ENCODE measurements at places on chromosomes 2 and 18.

GRCh38 chr2:216996279-216996845 is 136.5 kb upstream of the TNP1 start:
- DNase-seq: no peak

DNA sequence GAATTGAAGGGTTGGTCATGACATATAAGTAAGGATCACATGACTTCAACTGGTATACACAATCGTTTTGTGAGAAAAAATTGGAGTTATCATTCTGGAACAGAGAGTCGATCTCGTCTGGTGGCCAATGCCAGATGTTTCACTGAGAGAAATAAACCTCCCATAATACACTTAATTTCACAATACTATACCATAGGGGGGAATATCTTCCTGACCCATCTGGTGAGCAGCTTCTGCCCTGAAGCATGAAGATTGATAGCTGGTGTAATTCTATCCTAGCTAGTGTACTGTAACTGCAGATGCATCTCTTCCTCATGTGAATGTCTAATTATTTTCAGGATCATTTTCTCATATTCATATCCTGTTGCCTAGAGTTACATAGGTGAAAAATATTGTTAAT is 15.7 kb upstream of the CDH7 start:
- no peak for DNase-seq

DNA sequence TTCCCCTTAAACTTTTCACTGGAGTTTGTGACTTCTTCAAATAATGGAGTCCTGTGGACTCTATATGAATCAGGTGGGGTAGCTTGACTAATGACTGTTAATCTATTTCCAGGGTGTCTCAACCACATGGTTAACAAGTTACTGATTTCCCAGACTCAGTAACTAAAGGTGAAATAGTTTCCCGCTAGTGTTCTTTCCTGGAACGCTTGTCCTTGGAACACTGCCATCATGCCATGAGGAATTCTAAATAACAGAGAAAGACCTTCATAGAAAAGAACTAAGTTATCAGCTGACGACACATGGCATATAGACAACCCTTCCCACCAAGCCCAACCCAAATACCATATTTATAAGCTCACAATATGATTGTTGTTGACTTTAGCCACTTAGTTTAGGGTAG is 1027.9 kb upstream of the FAM98A start:
- DNase-seq: no peak

DNA sequence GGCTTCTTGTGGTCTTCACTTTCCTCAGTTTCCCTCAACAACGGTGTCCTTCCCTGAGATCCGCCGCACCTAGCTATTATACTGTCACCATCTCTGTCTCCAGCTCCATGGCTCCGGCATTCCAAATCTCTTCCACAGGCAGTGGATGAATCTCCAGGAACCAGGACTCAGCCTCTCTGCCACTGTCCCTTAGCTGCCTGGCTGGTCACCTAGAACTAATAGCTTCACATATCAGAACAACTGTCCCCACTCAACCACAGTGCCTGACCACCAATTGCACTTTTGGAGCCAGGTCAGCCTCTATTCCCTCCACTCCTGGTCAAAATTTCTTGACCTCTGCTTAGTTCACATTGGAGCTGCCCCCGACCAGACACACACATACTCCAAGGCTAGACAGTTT is 38.1 kb upstream of the AFF3 start:
- no peak for DNase-seq

- no peak for DNase-seq
These were observed 114.2 kb downstream of the KCNE4 start for GRCh38 chr2:223166215-223166493.

DNA sequence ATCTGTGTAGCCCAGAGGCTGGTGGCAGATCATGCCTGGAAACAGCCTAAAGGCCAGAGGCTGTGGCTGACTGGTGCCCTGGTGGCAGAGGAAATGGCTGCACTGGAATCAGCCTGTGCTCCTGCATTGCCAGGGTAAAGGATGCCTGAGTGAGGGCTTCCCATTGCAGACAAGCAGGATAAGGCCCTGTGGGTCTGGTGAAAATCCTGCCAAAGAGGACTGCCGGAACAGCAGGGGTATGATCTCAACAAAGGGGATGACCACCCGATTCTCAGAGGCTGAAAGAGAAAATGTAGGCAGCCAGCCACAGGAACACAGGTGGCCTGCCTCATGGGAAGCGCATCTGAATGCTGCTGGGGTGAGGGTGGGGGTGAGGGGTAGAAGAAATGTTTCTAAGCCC is 48.2 kb downstream of the FBXO48 start:
- DNase-seq: no peak

DNA sequence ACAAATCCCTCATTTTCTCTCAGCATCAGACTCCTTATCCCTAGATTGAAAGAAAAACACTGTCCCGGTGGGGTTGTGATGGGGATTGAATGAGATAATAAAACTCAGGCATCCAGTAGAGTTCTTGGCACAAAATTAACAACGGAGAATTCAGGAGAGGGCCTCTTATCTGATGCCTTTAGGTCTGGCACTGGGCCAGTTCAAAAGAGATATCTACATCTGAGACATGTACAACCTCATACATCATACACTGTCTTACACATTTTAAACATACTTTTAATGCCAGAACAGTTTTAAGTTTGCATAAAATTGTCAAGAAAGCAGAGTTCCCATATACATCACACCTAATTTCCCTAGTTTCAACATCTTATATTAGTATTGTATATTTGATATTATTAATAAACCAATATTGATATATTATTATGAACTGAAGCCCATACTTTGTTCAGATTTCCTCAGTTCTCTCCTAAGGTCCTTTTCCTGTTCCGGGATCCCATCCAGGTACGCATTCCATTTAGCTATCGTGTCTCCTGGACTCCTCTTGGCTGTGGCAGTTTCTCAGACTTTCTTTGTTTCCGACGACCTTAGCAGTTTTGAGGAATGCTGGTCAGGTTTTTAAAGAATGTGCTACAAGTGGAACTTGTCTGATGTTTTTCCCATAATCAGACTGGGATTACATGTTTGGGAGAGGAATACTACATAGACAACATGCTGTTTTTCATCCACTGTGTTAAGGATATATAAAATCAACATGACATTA is 27.8 kb downstream of the NXPH2 start:
- DNase-seq: no peak

DNA sequence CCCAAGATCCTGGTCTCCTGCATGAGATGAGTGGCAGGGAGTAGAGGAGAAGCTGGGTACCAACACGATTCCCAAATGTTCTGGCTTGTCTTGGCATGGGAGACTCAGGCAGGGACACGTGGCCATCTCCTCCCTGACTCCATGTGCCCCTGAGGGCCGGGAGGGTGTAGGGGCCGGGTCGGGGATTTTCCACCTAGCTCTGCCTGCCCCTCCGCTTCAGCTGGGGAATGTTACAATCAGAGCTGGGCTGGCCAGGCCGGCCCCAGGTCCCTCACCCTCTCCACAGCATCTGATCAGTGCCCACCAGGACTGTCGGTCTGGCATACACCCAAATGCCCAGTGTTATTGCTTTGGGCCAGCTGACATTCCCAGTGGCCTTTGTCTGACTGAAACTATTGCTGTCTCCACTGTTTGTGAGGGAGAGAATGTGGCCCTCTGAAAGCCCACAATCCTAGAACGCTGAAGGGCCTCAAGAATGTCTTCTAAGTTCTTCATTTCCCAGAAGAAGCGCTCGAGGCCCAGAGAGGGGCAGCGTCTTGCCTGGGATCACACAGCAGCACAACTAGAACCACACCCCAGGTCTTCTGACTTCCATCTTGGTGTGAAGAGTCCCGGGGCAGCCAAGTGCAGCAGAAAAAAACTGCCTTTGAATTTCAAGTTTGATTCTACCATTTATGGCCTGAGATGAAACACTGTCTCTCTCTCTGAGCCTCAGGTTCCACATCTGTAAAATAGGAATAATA is 23.2 kb downstream of the KCNK3 start:
- no peak for DNase-seq

DNA sequence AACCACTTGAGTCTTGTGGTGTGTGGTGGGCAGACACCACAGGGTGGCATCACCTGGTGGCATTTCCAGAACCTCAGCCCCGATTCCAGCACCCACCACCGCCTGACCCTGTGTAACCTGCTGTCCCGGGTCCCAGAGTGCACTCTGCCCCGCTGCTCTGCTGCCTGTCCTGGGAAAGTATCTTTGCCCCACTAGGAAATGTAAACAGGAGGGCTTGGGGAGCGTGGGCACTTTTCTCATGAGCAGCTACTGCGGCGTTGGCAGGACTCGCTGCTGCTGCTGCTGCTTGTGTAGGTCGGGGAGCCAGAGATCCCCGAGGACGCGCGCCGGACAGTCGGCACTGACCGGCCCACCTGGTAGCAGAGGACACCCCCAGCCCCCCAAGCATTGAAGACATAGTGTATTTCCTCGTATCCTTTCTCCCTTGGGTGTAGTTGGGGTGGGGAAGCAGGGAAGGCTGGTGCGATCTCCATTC is 13.4 kb downstream of the DTYMK start:
- DNase-seq: no peak

GRCh38 chr2:26859622-26860021 is 11.7 kb downstream of the DPYSL5 start:
- DNase-seq: no peak

DNA sequence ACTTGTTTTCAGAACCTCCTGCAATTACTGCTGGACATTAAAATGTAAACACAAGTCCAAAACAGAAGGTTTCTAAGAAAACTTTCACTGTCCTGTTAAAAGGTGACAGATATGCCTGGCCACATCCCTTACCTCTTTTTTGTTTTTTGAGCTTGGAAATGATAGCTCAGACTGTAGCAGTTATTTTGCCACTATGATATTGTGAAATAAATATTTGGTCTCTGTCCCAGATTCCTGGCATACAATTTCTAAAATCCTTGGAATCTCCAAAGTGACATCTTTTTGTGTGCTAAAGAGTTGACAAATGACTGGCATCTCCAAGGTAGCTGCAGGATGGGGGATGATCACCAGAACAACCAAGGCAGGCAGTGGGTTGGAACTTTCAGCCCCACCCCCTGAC is 16.8 kb downstream of the TPGS2 start:
- no peak for DNase-seq

DNA sequence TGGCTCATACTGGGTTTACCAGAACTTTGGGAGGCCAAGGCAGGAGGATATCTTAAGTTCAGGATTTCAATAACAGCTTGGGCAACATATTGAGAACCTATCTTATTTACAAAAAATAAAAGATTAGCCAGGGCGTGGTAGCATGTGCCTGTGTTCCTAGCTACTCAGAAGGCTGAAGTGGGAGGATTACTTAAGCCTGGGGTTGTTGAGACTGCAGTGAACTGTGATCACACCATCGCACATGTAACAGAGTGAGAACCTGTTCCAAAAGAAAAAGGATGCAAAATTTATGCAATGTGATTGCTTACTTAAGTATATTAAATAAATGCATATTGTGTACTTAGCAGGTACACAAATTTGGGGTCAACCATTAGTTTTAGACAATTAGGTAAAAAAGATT is 768.9 kb upstream of the CDH7 start:
- DNase-seq: no peak

GRCh38 chr2:170887896-170888295 is 41.2 kb upstream of the GORASP2 start:
- DNase-seq: no peak

DNA sequence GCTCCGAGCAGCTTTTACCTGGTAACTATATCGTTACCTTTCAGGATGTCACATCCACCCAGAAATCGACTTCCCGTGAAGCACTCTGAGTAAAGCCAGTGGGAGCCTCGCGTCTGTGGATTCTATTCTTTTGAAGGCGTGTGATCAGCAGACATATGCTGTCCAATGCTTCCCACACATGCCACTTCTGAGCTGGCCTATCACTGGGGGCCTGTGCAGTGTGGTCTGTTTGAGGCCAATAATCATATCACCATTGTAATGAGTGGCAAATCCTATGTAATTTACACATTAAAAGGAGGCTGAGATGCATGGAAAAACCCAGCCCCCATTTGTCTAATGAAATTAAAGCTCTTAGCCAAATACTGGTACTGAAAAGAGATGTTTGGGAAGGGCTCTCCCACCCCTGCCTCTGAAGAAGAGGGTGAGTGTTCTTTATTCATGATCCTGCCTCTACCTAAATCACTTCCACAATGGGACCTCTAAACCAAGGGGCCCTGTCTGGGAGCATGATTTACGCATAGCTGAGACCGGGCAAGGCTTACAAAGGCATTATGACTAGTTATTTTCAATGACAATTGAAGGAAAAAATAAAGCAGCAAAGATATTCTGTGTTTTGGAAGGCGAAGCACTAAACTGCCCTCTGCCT is 686.8 kb downstream of the ZEB2 start:
- no peak for DNase-seq

GRCh38 chr2:174820361-174820760 is 56.1 kb upstream of the CHRNA1 start:
- DNase-seq: no peak

GRCh38 chr2:66305718-66306117 is 129.2 kb upstream of the MEIS1 start:
- DNase-seq: no peak

- no peak for DNase-seq
These were observed 31.9 kb downstream of the PKP4 start for GRCh38 chr2:158488442-158489216.

GRCh38 chr2:127320067-127320466 is 26.1 kb upstream of the ERCC3 start:
- no peak for DNase-seq

GRCh38 chr2:218872645-218873358 is 7.8 kb upstream of the WNT10A start:
- no peak for DNase-seq

DNA sequence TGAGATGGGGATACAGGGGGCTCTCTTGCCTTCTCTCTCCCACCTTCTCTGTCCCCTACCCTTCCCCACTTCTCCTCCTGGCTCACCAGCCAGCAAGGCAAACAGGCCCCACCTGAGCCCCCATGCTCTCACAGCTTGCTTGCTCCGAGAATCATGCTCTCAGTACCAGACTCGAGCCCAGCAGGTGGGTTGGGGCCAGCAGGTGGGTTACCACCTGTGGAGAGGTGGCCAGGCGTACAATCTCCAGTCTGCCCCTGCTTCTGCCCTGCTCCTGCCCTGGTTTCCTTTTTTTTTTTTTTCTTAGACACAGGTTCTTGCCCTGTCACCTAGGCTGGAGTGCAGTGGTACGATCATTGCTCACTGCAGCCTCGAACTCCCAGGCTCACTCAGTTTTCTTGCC is 214.5 kb downstream of the SH3RF3 start:
- DNase-seq: no peak

DNA sequence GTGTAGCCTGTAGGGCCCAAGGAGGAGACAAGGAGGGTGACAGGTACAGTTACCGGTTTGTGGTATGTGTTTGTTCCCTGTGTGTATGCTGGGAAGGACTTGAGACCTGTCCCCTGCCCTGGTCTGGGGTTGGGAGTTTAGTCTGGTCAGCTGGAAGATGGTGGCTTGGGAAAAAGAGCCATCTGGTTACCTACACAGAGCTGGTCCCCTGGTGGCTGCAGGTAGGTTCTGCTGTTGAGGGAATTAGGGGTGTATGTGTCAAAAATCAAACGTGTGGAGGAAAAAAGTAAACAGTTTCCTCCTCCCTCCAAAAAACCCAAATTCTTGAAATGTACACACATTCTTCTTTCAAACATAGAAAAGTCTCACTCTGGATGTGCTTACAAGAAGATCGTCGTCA is 24.3 kb downstream of the PTMA start:
- no peak for DNase-seq

GRCh38 chr2:129708221-129708967 is 271.1 kb upstream of the RAB6C start:
- DNase-seq: peak; percentile 9
